Activated gamma-delta T cell treated with Interleukin-2 at 50 U/mL for 16 hours (primary cell): ENCODE measurements at places on chromosomes 13 and 19.

- no peak for DNase-seq
Observed at GRCh38 chr19:34482380-34483250, 1.1 kb downstream of the WTIP start.

- no peak for DNase-seq
Observed at GRCh38 chr13:109720758-109721184, 65.6 kb downstream of the IRS2 start.

DNA sequence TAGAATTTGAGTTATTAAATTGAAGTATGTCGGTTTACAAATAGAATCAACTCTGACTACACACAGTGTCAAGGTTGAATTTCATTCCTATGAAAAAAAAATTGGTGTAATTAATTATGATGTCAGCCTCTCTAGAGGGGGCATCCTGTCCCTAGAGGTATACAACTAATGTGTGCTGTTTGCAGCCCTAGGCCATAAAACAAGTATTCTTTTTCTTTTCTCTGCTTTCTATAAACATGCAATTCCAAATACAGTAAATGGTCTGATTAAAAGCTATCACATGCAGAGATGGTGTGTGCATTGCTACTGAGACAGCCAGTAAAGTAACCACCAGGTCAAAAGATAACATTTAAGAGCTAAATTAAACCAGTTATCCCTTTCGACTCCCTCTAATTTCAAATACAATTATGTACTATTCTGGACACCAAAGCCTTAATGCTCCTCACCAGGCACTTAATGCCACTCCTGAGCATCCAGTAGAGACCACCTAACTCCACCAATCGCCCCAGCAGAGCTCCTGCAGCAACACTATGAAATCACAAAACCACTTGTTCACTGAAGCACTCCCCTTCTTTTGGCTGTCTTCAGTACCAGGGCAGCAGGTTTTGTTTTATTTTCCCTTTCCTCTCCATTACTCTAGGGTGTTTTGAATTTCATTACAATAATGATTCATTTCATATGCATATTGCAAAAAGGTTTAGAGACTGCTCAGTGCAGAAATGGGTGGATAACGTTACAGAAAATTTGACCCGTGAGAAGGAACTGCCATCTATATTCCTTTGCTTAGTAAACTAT is 426.9 kb downstream of the PCDH9 start:
- DNase-seq, result no peak

DNA sequence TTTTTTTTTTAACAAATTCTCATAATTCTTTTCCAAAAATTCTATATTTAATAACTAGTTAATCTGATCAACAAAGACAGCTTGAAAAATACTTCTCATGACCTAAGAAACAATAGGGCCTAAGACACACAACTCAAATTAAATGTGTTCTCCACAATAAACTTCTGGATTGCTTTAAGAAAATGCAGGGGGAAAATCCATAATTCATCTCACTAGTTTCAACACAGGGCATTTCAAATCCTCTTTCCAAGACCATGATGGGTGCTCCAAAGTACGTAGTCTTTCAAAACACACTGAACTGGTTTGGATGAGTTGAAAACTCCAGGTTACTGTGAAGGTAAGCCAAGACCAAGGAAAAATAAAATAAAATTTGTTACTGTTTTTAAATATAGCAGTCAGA is 62.6 kb downstream of the DCLK1 start:
- no peak for DNase-seq

DNA sequence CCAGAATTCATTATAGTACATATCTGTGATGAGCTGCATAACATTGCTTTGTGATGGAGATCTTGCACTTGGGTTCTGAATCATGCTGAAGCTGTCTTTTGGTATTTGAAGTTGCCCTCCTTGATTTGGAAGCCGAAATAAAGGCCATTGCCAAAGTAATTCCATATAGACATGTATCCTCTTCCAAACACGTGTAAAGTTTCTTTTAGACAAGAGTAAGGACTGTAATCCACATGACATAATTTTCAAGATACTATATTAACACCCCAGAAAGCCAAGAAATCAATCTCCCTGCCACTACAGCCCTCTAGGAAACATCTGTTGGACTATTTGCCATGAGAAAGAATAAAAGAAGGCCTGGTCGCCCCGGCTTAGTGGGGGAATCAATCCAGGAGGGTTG is 754.2 kb downstream of the FGF9 start:
- no peak for DNase-seq

DNA sequence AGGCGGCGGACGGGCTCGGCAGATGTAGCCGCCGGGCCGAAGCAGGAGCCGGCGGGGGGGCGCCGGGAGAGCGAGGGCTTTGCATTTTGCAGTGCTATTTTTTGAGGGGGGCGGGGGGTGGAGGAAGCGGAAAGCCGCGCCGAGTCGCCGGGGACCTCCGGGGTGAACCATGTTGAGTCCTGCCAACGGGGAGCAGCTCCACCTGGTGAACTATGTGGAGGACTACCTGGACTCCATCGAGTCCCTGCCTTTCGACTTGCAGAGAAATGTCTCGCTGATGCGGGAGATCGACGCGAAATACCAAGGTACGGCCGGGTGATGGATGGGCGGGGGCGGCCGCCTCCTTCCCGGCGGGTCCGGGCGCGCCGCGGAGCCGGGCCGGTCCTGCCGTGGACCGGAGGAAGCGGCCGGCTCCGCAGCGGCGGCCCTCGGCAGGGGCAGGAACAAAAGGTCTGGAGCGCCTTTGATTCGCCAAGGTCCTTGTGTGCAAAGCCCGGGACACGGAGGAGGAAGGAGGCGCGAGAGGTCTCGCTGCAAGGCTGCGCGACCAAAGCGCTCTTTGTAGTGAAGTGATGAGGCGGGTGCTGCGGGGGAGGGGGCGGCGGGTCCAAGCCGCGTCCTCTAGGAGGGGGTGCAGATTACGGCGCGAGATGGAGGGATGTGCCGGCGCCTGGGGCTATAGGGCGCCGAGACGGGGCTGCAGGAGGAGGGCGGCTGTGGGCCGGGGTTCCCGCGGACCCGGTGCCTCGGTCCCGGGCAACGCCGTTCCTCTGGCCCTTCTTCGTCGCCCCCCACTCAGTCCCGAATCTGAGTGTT is 689 bp downstream of the ING1 start:
- peak; percentile 78 for DNase-seq

DNA sequence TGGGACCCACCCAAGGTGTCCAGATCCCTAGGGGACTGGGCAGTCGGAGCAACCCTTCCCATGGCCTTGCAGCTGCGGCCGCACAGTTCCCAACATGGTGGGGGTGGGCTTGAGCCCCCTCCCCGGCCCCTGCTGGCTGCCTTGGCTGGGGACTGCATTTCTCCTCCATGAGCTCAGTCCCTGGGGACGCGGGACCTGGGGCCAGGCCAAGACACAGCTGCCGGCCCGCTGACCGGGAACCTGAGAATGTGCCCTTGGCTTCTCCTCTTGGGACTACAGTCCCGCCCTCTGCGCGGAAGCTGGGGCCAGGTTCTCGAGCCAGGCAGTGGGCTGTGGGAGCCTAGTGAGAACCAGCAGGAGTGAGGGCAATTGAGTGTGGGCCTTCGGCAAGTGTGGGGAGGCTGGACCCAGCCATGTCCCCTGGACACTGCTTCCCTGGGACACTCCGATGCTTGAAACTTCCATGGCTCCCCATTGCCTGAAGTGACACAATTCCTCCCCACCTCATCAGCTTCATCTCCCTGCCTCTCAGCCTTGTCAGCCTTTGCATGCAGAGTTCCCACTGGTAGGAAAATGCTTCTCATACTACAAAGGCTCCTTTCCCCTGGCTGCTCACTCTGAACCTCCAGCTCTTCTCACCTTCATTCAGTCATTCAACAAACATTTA is 13.1 kb upstream of the NOTCH3 start:
- DNase-seq, result no peak

- no peak for DNase-seq
Observed at GRCh38 chr13:68066879-68067513, 836.9 kb upstream of the PCDH9 start.

GRCh38 chr19:4448147-4448985 is 9.2 kb downstream of the UBXN6 start:
- DNase-seq, result no peak

GRCh38 chr19:10718205-10719196 is 622 bp downstream of the DNM2 start:
- DNase-seq, result peak; percentile 50

DNA sequence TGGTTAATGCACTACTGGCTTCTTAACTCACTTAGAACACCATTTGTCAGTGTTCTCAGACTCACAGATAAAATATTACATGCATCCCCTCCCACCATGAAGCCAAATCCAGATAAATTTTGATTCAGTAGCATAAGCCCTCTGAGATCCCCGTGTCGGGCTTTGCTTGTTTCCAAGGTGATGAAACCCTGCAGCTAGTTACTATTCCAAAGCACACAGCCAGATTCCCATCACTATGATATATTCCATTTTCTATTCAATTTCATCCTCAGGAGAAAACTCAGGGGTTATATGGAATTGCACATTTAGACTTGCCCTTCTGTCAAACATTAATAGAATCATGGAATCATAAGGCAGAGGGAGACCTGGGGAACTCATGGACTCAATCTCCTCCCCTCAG is 9.4 kb upstream of the FAM124A start:
- DNase-seq, result no peak

DNA sequence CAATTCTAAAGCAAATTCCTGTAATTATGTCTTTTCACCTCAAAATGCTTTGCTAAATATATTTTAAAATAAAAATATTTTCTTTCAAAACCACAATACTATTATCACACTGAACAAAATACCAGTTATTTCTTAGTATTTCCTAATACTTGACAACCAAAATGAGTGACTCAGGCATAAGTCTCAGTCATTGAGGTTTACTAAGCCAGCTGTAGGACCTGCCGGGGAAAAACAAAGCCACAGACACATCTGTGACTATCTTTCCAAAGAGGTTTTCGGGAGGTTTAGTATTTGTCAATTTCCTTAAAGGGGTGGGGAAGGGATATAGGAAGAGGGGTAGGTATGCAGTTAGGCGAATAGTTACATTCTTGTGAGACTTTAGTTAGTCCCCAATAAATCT is 3.2 kb upstream of the ZNF235 start:
- DNase-seq, result no peak

- DNase-seq, result no peak
Observed at GRCh38 chr13:45995245-45995644, 57.3 kb downstream of the ZC3H13 start.

DNA sequence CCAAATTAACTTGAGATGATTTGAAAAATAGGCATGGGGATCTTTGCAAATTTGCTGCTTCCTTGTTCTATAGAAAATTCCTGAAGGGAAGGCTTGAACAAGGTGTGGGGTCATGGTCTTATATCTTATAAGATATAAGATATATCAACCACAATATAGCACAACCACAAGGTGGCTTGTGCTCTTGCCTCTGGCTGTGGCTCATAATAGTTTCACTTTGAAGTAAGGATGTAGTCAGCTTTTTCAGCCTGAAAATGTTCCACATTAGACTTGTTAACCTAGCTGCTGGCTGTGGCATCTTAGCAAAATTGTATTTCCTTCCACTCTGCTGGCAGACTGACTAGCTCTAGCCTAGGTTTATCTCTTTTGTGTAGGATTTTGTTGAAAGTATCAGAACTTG is 169.7 kb downstream of the KLF5 start:
- DNase-seq, result no peak
